ENCODE measurements at places on chromosomes 7 and 10.

GRCh38 chr7:45184326-45185027 lies 26.9 kb downstream of the RAMP3 start:
- no peak for DNase-seq

DNA sequence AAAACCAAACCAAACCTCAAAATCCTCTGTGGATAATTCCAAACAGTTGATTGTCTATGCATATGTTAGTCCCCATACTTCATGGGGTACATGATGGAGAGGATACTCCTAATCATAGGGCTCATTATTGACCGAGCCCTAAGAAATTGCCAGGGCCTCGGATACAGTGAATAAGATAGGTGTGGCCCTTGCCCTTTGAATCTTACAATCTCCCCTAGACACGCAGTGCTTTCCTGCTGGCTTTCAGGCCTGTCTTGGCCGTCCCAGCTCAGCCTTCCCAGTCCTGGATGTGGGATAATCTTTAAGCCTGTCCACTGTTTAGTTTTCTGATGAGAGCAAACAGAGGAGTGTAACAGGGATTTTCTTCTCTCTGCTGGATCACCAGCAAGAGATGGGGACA lies 161.8 kb downstream of the TMEM178B start:
- DNase-seq, result no peak

DNA sequence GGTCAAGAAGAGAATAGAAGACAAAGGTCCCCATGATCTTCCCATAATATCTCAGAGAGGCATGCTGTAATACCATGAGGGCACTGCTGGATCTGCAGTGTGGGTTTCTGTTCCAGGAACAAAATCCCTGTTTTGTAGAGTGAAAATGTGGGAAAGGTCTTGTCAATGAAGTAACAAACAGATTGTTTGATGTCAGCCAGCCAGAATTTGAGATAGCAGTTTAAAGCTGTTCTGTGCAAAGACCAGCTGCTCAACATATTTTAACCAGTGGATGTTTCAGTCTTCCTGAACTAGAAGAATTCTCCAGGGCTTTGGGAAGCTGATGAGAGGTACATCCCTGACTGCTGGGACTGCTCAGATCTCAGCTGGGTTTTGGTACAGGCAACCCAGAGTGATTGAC lies 1012.5 kb downstream of the DNAJB9 start:
- DNase-seq, result no peak

- DNase-seq, result no peak
Measured at GRCh38 chr10:77081481-77081891, 556.1 kb downstream of the KCNMA1 start.

GRCh38 chr7:40721342-40721949 lies 586.6 kb downstream of the SUGCT start:
- DNase-seq, result no peak

DNA sequence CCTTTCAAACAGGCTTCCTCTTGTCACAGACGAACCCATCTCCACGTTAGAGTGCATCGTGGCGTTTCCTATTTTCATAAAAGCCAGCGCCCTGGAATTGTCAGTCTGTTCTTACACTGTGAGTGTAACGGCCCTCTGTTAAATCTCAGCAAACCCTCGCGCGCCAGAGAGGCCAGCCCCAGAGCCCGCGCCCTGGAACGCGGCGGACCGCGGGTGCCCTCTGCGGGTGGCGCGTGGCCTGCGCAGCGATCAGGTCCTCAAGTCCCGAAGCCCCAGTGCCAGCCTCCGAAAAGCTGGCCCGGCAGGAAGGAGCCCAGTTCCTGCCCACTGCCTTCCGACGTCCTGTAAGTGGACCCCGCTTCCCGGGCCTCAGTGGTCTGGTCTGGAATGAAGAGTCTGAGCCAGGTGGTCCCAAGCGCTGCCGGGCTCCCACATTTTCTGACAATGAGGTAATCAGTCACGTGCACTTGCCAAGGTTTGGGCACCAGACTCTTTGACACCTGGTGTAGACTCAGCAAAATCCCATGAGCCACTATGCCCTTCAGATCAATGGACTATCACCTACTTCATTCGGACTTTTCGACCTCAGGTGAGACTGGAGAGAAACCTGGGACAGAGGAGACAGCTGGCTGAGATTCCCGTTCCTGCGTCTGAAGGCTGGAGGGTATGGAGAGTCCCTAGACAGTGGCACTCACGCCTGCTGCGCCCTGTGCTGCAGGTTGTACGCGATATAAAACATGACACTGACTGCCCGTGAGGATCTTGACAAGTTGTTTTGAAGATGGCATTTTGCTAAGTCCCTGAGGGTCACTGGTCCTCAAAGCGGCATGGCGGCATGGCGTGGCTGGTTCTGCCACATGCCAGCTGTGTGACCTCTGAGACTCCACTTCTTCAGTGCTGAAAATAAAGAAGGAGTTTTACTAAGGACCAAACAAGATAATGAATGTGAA lies 109.4 kb upstream of the LANCL2 start:
- peak; percentile 56 for DNase-seq

- DNase-seq, result no peak
Measured at GRCh38 chr10:6211341-6211670, 8.6 kb downstream of the PFKFB3 start.

GRCh38 chr7:91034459-91035368 lies 229.5 kb upstream of the FZD1 start:
- DNase-seq, result no peak

DNA sequence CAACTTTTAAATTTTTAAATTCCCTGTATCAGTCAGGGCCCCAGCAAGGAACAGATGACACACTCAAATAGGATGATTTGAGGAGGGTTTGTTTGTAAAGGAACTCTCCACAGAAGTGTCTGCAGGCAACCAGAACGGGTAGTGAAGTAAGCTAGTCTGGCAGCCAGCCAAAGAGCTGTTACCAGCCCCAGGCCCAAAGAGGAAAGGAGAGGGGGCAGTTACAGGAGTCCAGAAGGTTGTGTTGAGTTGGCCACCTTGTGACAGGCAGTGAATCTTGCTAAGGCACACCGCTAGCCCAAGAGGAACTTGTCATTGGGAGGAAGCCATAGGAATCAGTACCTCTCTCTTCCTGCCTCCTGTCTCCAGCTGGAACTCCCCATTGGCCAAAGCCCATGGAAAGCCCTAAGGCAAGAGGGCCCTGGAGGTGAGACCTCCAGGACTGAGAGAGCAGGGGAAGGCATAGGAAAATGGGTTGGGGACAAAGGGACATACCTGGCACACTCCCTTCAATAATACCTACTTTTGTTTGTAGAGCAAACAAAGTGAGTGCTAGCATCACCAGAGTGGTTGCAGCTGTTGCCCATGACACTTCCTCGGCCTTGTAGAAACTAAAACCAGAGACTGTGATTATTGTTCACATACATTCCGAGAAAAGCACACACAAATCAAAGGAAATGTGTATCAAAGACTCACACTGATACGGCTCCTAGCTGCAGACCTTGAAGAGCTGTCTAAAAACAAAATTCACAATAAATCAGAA lies 25.4 kb upstream of the GATAD1 start:
- no peak for DNase-seq

DNA sequence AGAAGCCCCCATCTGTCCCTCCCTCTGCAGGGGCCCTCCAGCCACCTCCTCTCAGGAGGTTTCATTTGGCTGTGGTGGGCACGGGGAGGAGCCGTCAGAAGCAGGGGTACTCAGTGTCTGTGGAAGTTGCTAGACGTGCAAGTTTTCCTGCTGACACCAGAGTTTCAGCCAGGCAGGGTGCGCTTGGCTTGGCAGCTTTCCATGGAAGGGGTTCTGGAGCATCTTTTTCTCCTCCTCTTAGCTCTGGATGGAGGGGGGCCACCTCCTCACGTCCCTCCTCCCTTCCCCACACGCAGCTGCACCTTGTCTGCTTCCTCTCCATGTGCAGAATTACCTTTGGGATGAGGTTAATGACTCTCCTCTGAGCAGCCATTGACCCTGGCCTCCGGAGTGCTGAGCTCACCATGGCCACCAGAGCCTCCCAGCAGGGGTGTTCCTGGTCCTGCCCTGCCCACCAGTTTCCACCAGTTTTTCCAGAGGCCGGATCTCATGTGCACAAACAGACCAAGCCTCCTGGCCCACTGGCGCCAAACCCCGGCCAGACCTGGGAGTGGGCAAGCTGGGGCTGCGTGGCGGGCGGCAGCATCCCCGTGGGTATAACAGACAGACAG lies 579.8 kb upstream of the FOXK1 start:
- no peak for DNase-seq

- no peak for DNase-seq
Measured at GRCh38 chr7:88337572-88337971, 30.9 kb upstream of the STEAP4 start.

DNA sequence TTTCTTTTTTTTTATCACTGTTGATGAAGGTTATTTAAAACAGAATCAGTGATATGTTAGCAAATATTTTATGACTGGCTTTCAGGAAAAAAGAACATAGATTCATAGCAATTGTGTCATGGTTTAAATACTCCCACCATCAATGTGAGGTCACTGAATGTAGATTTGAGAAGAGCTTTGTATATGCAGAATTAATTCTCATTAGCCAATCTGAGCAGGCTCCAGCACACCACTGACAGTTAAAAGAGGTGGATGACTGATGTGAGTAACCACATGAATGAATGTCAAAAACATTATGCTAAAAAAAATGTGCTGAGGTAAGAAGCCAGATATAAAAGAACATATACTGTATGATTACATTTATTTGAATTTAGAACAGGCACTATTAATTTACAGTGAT lies 174.8 kb upstream of the KAT6B start:
- DNase-seq, result no peak

- no peak for DNase-seq
Measured at GRCh38 chr7:1668396-1669063, 1.5 kb upstream of the ELFN1 start.

GRCh38 chr10:114647545-114648138 lies 10.4 kb downstream of the ABLIM1 start:
- no peak for DNase-seq

GRCh38 chr10:79232864-79233263 lies 114.4 kb upstream of the PPIF start:
- no peak for DNase-seq

GRCh38 chr7:18499407-18500177 lies 4.0 kb downstream of the HDAC9 start:
- DNase-seq, result no peak

- no peak for DNase-seq
Measured at GRCh38 chr7:127807340-127807739, 155.3 kb downstream of the SND1 start.

- DNase-seq, result no peak
Measured at GRCh38 chr10:48254750-48255512, 19.6 kb downstream of the FRMPD2 start.

DNA sequence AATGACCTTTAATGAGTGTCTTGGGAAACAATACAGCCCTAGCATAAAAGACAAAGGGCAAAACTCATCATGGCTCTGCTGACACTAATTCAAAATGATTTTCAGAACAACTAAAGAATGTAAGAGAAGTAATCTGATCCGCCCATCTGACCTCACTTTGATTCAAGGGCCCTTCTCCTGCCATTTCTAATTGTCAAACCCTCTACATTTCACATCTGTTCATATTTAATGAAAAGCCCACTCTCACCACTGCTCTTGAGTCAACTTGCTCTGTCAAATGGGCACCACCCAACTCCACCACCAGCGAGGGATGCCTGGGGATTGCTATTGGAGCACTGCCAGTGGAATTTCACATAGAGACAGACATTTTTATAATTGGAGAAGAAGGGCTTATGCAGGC lies 639.2 kb downstream of the KCNMA1 start:
- no peak for DNase-seq

GRCh38 chr10:87090779-87091178 lies 3.9 kb downstream of the GLUD1 start:
- DNase-seq, result no peak

DNA sequence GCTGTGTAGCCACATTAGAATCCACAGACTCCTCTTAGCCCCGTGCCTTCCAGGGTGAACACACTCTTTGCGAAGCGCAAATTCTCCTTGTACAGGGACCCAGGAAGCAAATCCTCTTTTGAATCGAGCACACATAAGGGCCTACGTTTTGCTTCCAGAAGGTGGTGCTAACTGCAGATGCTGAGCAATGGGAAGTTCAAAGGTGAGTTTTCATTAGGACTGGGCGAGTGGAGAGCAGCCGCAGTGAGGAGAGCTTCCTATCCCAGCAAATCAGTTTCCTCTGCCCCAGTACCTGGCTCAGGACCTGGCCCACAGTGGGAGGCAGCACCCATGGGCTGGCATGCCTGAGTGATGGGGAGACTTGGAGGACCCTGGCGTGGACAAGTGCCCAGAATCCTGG lies 23.5 kb upstream of the GPR26 start:
- DNase-seq, result no peak

- peak; percentile 59 for DNase-seq
Measured at GRCh38 chr7:99579956-99580777, 17.9 kb upstream of the TMEM225B start.

GRCh38 chr7:91898240-91898992 lies 17.9 kb upstream of the MTERF1 start:
- no peak for DNase-seq

DNA sequence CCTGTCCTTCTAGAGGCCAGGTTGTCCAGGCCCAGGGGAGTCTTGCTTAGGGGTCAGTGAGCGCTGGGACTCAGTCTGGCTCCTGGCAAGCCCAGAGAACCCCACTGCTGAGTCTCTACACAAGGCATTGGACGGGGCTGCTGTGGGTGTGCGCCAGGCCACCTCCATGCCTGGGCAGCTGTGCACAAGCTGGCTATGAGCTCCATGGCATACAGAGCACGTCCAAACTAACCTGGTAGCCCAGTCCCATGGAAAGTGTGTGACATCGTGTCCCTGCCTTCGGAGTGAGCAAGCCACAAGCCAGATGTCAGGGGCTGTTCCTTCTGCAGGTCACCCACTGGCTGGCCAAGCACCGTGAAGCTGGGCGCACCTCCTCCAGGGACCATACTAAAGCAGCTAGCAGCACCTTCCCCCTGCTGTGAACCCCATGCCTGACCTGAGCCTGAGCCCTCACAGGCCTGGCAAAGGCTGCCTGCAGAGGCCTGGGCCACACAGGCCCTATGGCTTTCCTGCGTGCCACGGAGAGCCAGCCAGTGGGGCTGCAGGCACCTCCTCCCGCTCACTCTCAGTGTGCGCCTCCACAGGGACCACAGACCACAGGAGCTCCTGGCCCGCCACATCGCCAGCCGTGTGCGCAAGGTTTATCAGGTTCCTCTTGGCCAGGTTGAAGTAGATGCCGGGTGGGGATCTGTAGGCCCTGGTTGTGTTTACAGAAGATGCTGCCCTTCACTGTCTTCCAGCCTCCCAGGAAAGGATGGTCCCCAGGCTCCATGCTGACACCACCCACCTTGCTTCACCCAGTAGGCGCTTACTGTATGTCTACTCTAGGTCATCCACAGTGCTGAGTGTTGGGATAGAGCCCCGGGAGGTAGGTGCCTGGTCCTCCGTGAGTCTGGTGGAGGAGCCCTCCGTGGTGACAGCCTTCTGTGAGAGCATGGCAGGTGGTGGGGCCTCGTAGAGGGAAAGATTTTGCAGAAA lies 219.7 kb downstream of the EBF3 start:
- no peak for DNase-seq

- no peak for DNase-seq
Measured at GRCh38 chr7:87709258-87709657, 81.1 kb downstream of the RUNDC3B start.

- DNase-seq, result no peak
Measured at GRCh38 chr10:77689339-77689738, 51.7 kb upstream of the KCNMA1 start.

GRCh38 chr10:34641913-34642558 lies 173.1 kb downstream of the PARD3 start:
- DNase-seq, result no peak

GRCh38 chr10:8543361-8544056 lies 489.0 kb downstream of the GATA3 start:
- no peak for DNase-seq

Data from activated CD4-positive, alpha-beta T cell treated with anti-CD3 and anti-CD28 coated beads, Interleukin-2, amount 50 U/mL, for 4 hours (primary cell).